ENCODE measurements at places on chromosomes 3 and 15.

- DNase-seq = peak; percentile 72
Measured at GRCh38 chr3:131033480-131034080, 6.9 kb downstream of the NEK11 start.

GRCh38 chr15:51667478-51667877 is 13.8 kb upstream of the SCG3 start:
- no peak for DNase-seq

DNA sequence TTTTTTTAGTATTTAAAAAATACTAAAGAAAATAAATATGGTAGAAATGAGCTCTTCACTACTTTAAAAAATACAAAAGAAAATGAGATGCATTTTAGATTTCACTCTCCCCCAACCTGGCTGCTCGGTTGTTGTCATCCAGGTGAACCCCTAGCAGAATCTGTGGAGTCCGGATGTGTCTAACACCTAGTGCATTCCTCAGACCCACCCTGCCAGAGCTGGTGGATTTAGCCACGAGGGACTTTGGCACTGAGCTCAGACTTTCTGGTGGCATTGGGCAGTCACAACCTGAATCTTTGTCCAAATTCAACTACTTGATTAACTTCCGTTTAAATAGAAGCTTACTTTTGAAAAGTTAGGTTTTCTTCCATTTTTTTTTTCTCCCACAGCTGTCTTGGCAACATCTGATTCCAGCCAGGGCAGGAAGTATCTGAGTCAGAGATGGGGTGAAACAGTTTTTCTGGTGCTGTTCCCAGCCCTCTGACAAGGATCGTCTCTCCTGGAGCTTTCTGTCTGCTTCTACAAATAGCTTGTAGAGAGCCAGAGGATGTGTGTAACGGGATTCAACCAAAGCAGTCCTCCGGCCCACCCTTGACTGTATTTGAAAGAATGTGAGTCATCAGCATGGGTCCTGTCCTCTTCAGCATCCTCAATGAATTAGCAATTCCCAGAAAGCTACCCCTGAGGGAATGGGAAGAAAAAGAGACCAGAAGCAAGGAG is 301.8 kb upstream of the MCTP2 start:
- DNase-seq = no peak

- DNase-seq = no peak
Measured at GRCh38 chr3:13019243-13020095, 53.8 kb downstream of the IQSEC1 start.

Measured in CD4-positive, alpha-beta T cell treated with Interleukin-12 subunit alpha and Interleukin-12 subunit beta, for 1 hour (primary cell).